ENCODE measurements at places on chromosomes 11 and 22.

DNA sequence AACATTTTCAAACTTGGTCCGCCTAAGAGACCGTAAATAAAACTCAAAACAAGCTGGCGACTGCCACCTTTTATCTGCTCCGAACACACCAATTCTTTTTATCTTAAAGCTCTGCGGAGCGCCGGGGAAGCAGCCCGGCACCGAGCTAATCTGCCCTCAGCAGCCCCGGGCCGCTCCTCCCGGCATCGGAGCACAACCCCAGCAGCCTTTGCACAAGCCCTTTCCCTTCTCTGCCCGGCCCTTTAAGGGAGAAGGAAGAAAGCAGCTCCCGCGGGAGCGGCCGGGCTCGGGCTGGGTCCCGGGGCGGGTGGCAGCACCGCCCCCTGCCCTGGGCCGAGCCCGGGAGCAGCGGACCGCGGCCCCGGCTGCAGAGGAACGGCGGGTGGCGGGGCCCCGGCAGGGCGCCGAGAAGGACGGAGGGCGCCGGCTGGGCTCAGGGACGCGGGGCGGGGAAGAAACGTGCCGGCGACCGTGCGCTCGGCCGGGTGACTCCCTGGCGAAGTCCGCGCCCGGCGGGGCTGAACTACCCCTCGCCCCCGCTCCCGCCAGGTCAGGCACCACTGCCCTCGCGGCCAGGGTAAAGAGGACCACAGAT is 133.6 kb upstream of the C11orf58 start:
- peak; percentile 40 for DNase-seq

DNA sequence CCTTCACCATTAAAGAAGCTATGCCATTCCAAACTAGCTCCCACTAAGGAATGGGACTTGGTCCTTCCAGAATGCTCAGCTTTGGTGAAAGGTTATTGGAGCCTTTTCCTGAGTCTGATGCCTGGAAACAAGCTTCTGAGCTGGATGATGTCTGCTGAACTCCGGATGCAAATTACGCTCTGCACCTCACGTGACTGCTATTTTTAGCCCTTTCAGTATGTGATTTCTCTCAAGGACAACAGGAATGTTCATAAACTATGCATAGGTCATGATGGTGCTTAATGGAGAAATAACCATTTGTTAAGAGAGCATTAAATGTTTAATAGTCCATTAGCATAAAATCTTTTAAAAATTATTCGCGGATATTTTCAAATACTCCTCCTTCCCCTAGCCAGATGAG is 631.4 kb upstream of the KIRREL3 start:
- no peak for DNase-seq

GRCh38 chr11:127338380-127339259 is 338.1 kb upstream of the KIRREL3 start:
- no peak for DNase-seq

DNA sequence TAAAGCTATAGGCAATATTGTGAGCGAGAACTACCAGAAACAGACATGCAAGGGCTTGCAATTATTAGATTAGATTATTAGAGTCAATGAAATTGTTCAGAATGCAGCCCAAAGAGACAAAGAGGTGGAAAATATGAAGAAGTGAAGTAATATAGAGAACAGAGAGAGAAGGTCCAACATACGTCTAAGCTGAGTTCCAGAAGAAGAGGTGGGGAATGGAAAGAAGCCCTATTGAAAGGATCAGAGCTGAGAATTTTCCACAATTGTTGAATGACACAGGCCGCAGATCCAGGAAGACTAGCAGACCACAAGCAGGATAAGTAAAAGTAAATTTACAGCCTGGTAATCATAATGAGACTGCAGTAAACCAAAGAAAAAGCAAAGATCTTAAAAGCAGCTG is 93.2 kb downstream of the EXT2 start:
- DNase-seq, result no peak

- no peak for DNase-seq
Observed at GRCh38 chr11:33703234-33703633, 2.6 kb upstream of the C11orf91 start.

- DNase-seq, result no peak
Observed at GRCh38 chr22:22376352-22376706, 131.7 kb downstream of the VPREB1 start.

DNA sequence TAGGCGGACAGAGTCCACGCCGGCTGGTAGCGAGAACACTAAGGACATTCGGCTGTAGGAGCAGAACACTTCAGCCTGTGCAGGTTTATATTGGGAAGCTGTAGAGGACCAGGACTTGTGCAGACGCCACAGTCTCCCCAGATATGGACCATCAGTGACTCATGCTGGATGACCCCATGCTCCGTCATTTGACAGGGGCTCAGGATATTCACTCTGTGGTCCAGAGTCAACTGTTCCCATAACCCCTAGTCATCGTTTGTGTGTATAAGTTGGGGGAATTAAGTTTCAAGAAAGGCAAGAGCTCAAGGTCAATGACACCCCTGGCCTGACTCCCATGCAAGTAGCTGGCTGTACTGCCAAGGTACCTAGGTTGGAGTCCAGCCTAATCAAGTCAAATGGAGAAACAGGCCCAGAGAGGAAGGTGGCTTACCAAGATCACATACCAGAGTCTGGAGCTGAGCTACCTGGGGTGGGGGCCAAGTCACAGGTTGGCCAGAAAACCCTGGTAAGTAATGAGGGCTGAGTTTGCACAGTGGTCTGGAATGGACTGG is 17.2 kb downstream of the P2RY2 start:
- no peak for DNase-seq

DNA sequence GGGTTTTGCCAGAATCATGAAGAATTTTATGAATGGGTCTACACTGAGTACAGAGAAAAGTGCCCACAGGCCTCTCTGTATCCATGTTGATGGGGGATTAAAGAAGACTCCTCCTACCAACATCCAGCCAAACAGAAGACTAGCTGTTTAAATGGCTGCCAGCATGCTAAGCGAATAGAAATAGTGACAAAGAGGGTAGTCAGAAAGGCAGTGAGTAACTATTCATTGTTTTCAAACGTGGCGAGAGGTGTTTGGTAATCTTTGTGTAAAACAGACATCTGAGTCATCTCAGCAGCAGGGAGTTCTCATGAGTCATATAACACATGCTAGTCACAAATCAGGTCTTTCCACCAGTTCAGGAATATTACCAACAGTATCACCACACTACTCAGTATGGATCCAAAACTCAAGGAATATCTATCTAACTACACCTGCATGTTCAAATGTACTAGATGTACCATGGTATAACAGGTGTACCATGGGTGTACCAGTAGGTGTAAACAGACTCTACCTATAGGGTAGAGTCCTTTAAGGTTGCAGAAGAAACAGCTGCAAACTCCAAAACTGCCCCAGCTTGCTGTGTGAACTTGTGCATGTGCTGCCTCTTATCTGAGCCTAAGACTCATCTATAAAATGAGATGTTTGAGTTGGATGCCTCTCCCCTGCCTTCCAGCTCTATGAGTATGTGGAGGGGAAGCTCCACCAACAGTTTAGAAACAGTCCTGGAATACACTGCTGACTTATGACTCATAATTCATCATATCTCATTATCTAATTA is 82.0 kb downstream of the SLC1A2 start:
- peak; percentile 99 for DNase-seq

DNA sequence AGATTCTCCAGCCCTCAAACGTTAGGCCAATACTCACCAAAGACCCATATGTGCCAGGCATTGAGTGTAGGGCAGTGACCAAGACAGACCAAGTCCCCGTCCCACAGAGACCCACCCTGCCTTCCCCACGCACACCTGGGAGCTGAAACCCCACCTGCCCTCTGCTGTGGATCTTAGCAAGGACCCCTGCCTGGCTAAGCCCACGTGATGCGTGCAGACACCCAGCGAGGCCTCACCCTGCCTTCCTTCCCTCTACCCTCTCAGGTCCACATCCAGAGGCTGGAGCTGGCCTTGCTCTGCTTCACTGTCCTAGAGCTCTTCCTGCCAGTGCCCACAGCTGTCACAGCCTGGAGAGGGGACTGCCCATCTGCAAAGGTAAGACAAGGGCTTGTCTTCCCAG is 10.2 kb downstream of the MS4A10 start:
- DNase-seq, result no peak

DNA sequence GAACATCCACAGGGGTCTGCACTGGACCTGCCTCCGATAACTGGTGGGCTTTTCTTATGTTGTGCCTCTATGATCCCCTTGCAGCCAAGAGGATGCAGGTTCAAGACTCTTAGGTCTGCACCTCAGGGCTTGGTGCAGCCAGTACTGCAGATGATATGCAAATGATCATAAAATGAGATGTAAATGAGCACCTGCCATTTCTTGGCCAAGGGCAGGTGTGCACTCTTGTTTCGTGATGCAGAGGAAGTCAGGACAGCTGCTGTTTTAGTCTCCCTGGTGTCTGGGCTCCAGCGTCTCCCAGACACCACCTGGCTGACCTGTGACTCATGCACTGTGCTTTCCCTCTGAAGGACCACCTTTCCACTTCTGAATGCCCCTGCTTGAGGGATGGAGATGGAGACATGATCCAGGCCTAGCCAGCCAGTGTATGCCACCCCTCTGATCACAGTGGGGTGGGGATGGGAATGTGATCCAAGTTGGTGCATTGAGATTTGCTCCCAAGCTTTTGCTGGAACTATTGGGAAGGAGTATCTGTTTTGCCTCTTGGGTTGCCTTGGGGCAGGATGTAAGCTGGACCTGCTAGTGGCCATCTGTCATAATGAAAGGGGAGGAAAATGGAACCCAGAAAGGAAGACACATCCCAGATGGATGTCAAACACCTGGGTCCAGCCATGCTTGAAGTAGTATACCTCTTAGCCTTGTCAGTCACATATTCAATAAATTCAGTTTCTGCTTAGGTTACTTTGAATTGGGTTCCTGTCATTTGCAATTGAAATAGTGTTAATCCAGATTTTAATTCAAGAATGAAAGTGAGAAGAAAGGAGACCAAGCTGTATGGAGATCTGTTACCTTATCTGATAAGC is 3.3 kb upstream of the KCNJ11 start:
- no peak for DNase-seq

GRCh38 chr11:111526501-111526900 is 11.9 kb downstream of the HOATZ start:
- peak; percentile 69 for DNase-seq

DNA sequence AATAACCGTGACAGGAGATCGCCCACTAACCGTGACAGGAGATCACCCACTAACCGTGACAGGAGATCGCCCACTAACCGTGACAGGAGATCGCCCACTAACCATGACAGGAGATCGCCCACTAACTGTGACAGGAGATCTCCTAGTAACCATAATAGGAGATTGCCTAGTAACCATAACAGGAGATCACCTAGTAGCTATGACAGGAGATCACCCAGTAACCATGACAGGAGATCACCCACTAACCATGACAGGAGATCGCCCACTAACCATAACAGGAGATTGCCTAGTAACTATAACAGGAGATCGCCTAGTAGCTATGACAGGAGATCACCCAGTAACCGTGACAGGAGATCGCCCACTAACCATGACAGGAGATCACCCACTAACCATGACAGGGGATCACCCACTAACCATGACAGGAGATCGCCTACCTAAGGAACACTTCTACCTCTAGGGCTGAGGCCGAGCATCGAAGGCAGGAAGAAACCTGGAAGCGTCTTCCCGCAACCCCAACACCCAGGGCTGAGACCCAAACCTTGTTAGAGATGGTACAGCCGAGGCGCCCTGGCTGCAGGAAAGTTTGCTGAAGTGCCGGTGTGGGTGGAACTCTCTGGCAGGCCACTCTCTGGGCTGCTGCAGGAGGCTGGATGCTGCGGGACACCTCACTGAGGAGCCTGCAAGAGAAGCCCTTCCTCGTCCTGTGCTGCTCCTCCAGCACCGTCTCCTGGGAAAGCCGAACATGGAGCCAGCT is 67.5 kb upstream of the THY1 start:
- DNase-seq, result no peak

DNA sequence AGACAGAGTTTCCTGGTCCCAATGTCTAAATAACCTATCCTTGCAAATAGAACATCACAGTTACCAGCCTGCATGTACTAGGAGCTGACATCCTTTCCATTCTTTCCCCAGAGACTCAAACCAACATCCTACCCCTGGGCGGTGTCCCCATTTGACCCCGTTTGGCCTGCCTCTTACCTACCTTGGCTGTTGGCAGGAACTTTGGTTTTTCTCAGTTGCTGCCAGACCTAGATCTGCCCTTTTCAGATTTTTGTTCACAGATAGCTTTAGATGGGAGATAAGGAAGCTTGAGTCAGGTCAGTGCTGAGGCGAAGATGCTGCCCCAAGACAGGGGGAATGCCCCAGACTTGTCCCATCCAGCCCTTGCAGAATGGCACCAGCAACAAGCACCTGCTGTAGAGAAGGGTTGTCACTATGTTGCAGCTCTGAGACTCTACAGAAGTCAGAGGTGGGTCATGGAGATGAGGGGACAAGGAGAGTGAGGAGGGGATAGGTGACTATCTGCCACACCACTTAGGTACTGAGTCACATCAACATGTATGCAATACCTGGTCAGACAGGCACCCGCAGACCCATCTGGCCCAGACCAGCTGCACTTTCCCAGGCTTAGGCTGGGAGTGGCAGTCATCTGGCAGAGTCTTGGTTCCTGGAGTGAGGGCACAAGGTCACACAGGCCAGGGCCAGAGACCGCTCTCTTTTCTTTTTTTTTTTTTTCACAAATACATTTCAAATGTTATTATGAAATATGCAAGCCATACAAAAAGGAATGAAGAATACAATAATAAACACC is 61.5 kb upstream of the POU2AF1 start:
- DNase-seq, result no peak

GRCh38 chr11:7299393-7299792 is 47.7 kb downstream of the SYT9 start:
- DNase-seq, result no peak

GRCh38 chr11:102760344-102761035 is 19.9 kb downstream of the MMP10 start:
- peak; percentile 96 for DNase-seq

- no peak for DNase-seq
Observed at GRCh38 chr11:19209617-19210370, 8.0 kb upstream of the CSRP3 start.

DNA sequence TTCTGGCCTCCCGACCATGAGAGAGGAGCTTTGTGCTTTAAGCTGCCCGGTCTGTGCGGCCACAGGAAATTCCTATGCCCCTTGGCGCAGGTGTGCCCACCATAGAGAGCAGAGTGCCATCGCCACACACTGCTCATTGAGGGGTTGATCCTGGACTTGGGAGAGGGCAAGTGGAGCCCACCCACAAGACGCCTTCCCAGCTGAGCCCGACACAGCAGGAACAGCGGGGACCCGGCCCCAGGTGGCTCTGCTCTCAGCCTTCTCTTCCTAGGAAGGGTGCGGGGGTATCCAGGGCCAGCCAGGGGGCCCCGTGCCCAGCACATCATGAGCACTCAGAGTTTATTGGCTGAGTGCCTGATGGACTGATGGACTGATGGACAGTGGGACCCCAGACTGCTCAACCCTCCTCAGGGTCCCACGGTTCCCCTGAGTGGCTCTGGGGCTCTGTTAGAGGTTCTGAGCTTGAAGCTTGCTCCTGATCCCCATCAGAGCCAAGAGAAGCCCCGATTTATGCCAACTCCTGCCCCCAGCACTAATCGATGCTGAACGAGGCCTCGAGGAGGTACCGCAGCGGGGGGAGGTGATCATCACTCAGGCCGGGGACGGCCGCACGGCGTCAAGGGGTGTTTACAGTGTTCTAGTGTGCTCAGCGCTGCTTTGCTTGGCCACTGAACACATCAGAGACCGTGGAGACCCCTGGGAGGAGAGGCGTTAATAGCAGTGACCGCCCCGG is 13.5 kb upstream of the MRGPRD start:
- no peak for DNase-seq
